Stimulated activated CD8-positive, alpha-beta memory T cell treated with anti-CD3 and anti-CD28 coated beads, Interleukin-15, amount 100 ng/mL, for 1 hour (primary cell): ENCODE measurements at places on chromosomes 7 and 10.
A peak's percentile ranks its signal among the peaks of the same experiment; 100 is the strongest.

GRCh38 chr10:25552283-25552919, 377.6 kb downstream of the GPR158 start:
- DNase-seq, result no peak

DNA sequence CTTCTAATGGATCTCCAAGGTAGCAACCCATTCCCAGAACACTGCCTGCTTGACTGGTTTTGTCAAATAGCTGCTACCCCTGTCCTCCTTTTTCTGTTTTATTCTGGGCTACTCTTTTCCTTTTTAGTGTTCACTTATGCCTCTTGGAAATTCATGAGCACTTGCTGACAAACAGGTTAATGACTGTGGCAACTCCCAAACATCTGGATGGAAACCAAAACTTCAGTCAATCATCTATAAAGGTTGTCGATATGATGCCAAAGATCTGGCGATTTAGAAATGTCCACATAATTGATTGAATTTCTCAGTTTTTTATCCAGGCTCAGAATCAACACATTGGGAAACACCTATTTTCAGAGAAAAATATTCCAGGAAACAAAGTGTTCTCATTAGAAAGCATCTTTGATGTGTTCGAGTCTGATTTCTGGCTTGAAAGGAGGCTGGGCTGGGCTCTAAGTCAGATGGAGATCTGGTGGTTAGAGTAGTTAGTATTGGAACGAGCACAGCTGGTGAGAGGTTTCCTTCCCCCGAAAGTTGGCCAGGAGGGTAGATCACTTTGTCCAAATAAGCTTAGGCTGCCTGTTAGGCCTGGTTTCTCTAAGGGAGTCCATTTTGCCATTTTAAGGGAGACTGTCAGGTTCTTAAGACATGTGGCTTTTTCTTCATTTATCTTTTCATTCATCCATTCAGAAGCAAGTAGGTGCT, 17.8 kb downstream of the PAX2 start:
- DNase-seq, result no peak

GRCh38 chr7:23467291-23467805, 2.9 kb downstream of the IGF2BP3 start:
- DNase-seq, result no peak

DNA sequence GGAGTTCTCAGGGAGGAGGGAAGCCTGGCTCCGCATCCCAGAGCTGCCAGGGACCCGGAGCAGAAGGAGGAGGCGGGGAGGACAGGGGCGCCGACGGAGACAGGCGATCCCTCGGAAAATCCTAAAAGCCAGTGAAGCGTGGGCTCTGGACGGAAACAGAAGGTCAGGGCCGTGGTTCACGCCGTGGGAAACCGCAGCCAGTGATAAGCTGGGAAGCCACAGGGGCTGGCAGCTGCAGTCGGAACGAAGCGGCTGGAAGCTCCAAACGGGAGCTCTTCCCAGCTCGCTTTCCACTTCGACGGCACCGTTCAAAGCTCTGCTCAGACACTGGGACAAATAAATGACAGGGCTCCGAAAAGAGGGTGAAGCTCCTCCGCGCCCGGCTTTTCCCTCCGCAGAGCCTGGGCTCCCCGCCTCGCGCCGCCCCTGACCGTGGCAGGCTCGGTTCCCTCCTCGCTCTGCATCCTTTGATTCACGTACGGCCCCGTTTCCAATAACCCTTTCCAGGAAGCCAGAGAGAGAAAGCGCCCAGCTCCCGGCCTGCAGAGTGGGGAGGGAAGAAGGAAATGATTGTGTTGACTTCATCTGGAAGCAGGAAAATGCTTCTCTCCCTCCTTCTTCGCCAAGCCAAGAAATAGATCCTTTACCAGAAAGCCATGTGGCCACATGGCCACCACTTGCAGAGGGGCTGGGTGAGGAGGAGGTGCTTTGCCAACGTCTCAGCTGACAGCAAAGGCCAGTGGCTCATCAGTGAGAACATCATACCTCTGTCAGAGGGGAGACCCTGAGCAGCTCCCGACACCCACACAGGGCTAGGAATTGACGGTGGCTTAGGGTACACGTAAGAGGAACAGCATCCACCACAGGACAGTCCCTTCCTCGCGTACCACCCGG, 57.4 kb downstream of the ADRB1 start:
- no peak for DNase-seq

DNA sequence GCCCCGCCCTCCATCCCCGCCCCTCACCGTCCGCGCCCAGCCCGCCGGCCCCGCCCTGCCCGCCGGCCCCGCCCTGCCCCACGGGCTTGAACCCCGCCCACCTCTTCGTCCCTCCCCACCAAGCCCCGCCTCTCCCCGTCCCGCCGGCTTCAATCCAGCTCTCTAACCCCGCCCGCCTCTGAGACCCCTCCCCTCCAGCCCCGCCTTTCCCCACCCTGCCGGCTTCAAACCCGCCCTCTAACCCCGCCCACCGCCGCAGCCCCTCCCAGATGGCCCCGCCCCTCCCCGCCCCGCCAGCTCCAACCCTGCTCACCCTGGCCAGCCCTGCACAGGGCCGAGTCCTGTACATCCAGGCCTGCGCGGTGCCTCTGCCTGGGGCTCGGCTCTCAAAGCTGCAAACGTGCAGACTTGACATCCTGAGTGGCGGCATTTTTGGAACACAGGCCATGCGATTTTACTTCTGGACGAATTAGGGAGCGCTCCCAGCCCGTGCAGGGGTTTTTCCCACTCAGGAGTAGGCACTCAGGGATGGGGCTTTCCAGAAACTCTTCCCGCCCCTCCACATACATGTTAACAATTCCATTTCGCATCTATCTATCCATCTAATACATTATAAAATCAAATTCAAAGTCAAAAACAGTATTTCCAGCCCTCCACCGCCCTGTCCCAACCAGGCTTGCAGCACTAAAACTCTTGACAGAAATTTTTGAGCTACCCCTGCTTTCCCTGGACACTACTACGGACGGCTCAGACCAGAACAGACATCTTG, 477 bp upstream of the NMT2 start:
- DNase-seq, result peak; percentile 97

- no peak for DNase-seq
Observed at GRCh38 chr10:61760943-61761824, 98.5 kb downstream of the CABCOCO1 start.

DNA sequence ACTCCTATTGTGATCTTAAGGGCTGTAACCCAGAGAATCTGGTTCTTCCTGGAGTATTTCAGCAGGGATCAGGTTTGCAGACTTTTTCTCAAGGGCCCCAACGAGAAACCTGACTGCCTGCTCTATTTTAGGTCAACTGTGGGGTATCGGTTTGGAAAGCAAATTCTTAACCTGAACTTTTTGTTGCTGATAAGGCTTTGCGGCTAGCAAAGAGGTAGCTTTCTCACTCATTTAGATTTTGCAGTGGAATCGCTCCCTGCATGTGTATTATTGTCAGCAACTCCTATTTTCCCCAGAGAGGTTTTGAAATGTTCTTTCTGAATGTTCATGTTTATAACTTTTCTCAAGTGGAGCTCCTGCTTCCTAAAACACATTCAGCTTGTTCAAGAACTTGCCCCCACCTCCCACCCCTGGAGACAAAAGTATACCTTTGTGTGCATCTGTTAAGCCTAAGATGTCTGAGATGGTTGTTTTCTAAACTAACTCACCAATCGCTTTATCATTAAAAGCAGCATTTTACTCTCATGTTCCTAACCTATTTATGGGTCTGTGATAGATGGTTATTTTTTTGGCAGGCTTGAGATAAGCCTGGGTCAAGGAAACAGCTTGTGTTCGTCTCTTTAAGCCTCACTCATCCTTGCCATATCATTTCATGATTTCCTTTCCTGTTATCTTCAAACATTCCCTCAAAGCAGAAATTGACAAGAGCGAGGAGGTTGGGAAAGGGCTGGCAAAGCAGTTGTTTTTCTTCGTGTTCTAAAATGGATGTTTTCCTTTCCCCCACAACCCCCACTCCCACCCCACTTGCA, 129.8 kb downstream of the BAMBI start:
- no peak for DNase-seq
